ENCODE measurements at places on chromosomes 4 and X.

GRCh38 chr4:83115000-83115399 is 471 bp upstream of the PLAC8 start:
- H3K4me1 ChIP-seq, result peaks cover 20% of the 10 kb centered on the region
- H3K36me3 ChIP-seq, result no peaks in the 10 kb centered on the region
- H3K4me3 ChIP-seq, result peak overlapping the region; percentile 64
- H3K27me3 ChIP-seq, result no peaks in the 10 kb centered on the region

DNA sequence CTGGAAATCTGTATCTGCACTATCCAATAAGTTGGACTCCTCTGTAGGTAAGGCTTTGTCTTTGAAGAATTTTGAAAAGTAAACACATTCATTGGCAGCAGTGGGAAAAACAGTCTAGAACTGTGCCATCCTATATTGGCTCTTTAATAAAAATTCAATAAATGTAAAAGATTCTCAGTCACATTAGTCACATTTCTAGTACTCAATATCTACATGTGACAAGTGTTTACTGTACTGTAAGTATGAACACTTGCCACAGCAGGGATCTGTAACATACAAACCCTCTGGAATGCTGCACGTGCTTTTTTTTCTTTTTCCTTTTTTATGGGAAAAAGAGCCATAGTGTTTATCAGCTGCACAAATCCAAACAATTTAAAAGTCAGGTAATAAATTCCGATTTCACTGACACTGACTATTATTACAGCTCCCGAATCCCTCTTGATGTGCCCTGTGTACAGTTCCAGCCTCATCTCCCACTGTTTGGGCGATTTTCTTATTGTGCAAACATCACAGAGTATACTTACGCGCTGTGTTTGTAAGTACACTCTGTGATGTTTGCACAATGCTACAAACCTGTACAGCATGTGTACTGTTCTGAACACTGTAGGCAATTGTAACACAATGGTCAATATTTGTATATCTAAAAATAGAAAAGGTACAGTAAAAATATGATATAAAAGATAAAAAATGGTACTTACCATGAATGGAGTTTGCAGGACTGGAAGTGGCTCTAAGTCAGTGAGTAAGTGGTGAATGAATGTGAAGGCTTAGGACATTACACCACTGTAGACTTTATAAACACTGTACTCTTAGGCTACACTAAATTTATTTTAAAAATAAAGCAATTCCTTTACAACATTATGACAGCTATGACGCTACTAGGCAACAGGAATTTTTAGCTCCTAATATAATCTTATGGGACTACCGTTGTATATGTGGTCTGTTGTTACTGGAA is 8.7 kb downstream of the PYURF start:
- no peaks in the 10 kb centered on the region for H3K4me1 ChIP-seq
- no peaks in the 10 kb centered on the region for H3K36me3 ChIP-seq
- H3K4me3 ChIP-seq, result no peak overlapping the region
- no peak overlapping the region for H3K27ac ChIP-seq
- no peak for DNase-seq
- no peaks in the 10 kb centered on the region for H3K27me3 ChIP-seq

GRCh38 chr4:129822701-129823100 is 726.7 kb downstream of the C4orf33 start:
- H3K4me3 ChIP-seq, result no peak overlapping the region
- no peak overlapping the region for H3K27ac ChIP-seq
- no peaks in the 10 kb centered on the region for H3K4me1 ChIP-seq
- H3K36me3 ChIP-seq, result no peaks in the 10 kb centered on the region

DNA sequence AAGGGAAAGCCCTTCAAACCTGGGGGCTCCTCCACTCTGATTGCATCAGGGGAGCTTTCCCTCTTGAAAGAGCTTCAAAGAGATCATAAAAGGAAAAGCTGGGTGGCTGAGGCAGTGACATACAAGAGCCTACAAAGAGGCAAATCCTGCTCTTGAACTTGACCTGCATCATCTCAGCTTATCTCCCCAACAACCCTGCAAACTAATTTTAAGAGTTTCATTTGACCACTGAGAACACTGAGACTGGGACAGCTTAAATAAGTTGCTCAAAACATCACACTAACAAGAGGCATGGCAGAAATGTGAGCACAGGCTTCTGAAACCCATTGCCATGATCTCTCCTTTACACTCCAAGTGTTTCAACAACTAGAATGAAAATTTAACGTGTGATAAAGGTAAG is 101.6 kb upstream of the PPARGC1A start:
- no peak for DNase-seq
- H3K4me1 ChIP-seq, result no peaks in the 10 kb centered on the region
- H3K27ac ChIP-seq, result no peak overlapping the region
- no peaks in the 10 kb centered on the region for H3K36me3 ChIP-seq
- no peaks in the 10 kb centered on the region for H3K27me3 ChIP-seq

DNA sequence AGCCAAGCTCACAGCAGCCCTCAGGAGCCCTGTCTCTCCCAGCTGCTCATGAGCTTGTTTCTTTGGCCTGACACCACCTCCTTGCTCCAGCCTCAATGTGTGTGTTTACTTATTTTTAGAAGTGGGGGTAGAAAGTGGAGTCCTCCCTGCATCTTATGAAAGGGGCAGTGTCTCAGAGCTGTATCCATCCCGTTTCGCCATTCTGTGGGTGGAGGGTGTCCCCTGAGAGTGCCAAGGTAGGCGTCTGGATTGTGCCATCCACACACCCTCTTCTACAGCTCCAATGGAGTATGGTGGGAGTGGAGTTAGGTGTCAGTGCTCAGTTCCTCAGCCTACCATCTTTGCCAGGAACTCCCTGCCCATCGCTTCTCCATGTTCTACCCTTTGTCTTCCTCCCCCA is 8.3 kb downstream of the SPON2 start:
- no peak overlapping the region for H3K4me3 ChIP-seq
- no peak for DNase-seq
- no peaks in the 10 kb centered on the region for H3K36me3 ChIP-seq
- peaks cover 9% of the 10 kb centered on the region for H3K27me3 ChIP-seq

GRCh38 chr4:143558823-143559756 is 45.6 kb downstream of the SMARCA5 start:
- no peaks in the 10 kb centered on the region for H3K4me1 ChIP-seq
- H3K27me3 ChIP-seq, result no peaks in the 10 kb centered on the region
- H3K27ac ChIP-seq, result peak overlapping the region; percentile 61
- peak overlapping the region; percentile 63 for H3K4me3 ChIP-seq
- H3K36me3 ChIP-seq, result peaks cover 5% of the 10 kb centered on the region

DNA sequence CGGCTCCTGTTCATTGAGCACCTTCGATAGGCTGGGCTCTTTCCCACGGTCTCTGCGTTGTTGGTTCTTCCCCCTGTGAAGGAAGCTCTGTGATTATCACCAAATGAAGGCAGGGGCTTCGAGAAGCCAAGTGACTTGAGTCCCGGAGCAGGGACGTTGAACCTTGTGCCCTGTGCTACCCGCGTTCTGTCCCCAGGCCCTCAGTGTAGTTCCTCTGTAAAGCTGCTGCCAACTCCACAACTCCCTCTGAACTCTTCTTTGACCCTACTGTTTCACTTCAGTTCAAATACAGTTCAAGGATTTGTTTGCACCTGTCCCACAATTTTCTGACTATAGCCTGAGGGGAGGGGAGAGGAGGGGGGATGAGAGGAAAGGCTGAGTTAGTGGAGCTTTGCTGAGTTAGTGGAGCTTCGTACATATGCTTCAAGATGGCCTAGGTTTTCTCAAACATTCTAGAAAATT is 635 bp upstream of the PHF8 start:
- peak overlapping the region; percentile 98 for H3K27ac ChIP-seq
- no peak for DNase-seq

DNA sequence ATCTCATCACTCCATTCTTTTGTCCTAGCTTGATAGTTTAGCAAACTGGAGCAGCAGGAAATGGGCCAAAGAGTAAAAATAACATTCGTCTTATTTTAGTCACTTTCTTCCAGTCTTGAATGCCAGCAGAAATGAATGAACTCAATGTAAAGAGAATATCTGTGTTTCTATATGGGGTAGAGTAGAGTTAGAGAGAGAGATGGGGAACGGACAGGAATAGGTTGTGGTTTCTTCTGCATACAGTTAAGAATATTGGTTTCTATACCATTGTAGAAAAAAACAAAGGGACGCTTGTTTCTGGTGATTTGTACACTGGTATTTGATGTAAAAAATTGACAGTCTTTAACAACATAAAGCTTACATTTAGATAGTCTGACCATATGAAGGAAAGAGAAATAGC is 8.9 kb downstream of the GPR174 start:
- DNase-seq, result no peak
- no peaks in the 10 kb centered on the region for H3K4me1 ChIP-seq
- H3K36me3 ChIP-seq, result no peaks in the 10 kb centered on the region
- no peak overlapping the region for H3K4me3 ChIP-seq

GRCh38 chr4:40502934-40503333 is 126.7 kb downstream of the RBM47 start:
- no peak overlapping the region for H3K27ac ChIP-seq
- H3K4me1 ChIP-seq, result no peaks in the 10 kb centered on the region
- H3K4me3 ChIP-seq, result no peak overlapping the region
- H3K27me3 ChIP-seq, result no peaks in the 10 kb centered on the region
- no peaks in the 10 kb centered on the region for H3K36me3 ChIP-seq

- H3K4me3 ChIP-seq, result no peak overlapping the region
- no peaks in the 10 kb centered on the region for H3K27me3 ChIP-seq
- no peaks in the 10 kb centered on the region for H3K36me3 ChIP-seq
- H3K27ac ChIP-seq, result no peak overlapping the region
- H3K4me1 ChIP-seq, result no peaks in the 10 kb centered on the region
These were observed 47.1 kb upstream of the EDA start for GRCh38 chrX:69568828-69569227.

DNA sequence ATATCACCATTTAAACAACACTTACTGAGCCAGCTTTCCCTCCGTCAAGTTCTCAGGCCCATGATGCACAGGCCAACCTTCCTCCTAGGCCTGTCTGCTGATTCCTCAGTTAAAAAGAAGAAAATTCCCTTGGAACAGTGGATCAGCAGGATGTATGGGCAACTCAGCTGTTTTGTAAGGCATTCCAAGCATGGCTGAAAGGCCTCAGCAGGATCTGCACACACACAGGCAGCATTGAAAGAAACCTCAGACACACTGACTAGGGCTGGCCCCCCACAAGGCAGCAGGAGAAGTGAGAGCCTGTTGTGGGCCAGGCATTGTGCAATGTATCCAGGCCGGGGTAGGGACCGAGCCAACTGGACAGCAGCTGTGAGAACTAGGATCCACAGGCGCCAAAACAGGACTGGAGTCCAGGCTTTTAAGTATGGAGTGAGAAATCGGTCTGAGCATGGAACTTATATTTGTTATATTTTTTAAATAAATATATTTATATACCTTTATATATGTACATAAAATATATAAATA is 171.4 kb downstream of the NWD2 start:
- no peaks in the 10 kb centered on the region for H3K4me1 ChIP-seq
- H3K27ac ChIP-seq, result no peak overlapping the region
- no peaks in the 10 kb centered on the region for H3K27me3 ChIP-seq

GRCh38 chr4:47669946-47670345 is 167.9 kb downstream of the CORIN start:
- no peak for DNase-seq
- peaks cover 4% of the 10 kb centered on the region for H3K27me3 ChIP-seq
- H3K4me1 ChIP-seq, result no peaks in the 10 kb centered on the region
- H3K4me3 ChIP-seq, result no peak overlapping the region
- H3K27ac ChIP-seq, result no peak overlapping the region

DNA sequence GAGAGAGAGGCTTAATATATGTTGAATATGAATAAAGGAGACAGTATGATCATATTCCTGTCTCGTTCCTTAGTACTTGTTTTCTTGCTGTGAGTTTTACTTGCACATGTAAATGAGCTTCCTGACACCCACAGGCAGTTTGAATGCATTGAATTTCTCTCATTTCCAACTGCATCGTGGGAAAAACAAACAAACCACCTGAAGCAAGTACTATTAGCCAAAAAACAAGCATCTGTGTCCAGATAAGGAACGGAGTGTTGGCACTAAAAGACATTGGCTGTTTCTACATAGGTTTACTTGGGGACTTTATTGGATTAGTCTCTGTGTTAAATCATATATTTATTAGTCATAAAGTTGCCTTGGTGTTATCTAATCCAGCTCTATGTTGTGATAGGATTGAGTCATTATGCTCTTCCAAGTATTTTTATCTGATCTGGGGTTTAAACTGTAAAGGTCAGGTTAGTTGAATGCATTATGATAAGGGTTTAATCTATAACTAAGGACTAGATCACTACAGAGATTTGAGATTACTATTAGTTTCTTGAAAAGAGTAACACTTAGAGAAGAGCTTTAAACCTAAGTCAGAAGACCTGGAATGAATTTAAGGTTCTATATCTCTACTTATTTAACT is 339.0 kb upstream of the SPANXN4 start:
- H3K27me3 ChIP-seq, result no peaks in the 10 kb centered on the region
- H3K4me3 ChIP-seq, result no peak overlapping the region
- no peak for DNase-seq
- no peaks in the 10 kb centered on the region for H3K4me1 ChIP-seq
- no peak overlapping the region for H3K27ac ChIP-seq
